ENCODE measurements at places on chromosomes 7 and 10.
A peak's percentile ranks its signal among the peaks of the same experiment; 100 is the strongest.

DNA sequence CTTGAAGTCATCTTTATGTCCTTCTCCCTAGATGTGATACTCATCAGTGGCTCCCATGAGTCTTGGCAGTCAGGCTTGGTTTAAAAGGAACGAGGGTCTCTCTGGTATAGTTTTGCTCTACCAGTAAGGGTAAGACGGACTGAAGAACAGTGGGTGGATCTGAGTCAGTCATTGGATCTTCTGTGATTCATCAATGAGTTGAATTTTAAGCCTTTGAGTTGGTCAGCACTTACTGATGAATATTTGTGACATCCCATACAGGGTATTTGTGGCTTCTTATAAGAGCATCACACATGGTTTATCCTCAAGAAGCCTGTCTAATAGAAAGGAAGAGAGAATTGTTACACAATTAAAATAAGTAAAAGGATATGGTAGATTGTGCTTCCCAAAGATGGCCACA lies 87.3 kb upstream of the NAMPT start:
- no peak for DNase-seq

DNA sequence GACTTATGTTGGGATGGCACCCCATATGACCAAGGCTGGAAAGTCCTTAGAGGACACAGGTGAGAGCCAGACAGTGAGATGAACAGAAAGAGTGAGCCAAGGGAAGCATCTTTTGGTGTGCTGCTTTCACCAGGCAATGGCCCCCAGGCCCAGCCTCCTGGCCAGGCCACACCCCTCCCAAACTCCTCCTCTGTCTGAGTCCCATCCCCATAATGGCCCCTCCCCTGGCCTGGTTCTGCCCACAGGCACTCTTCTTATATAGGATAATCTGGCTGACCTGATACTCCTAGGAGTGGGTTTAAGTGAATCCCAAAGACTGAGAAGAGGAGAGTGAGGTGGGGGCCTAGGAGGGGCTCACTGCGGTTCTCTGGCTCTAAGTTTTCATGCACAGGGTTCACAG lies 252.5 kb downstream of the RPS24 start:
- no peak for DNase-seq

DNA sequence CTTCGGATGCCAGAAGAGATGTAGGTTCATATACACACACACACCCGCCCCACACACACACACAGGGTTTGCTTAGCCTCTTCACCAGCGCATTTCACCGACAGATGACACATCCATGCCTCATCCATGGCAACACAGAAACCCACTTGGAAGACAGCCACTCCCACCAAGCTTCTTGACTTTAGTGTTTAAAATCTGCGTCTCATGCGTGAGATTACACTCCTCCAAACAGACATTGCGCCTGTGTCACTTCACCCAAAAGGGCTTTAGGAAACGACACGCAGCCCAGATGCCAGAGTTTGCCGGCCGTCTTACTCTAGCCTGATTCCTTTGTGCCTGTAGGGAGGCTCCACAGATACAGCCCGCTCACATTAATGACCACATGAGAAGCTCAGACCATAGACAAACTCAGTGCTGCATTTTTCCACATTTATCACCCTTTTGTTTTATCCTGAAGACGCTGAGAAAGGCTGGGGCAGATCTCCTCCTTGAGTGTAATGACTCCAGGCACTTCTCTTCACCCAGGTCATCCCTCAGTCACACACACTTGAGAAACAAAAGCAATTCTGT lies 73.8 kb downstream of the DIP2C start:
- no peak for DNase-seq

DNA sequence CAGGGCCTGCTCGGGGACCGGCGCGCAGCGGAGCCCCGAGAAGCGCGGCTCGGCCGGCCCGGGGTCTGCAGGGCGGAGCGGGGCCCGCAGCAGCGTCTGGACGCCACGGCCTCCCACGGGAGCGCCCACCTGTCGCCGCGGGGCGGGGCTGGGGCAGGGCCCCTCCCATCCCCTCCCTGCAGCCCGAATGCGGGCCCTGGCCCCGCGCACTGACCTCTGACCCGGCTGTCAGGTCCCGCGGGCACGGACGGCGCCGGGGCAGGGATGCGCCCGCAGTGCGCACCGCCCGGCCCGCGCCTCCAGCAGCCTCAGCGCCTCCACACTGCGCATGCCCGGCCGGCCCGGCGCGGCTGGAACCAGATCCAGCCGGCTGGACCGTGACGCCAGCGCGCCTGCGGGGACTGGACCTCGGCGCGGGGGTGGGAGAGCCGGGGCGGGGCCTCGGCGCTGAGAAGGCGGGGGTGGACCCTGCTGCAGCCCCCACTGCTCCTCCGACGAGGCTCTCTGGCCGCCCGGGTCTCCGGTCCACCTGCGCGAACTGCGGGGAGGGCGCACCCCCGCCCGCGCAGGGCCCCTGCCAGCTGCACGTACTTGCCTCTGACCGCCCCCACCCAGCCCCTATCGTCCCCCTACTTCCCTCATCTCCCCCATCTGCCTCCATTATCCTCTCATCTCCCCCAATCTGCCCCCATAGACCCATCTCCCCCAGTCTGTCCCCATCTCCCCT lies 16.1 kb upstream of the GPR146 start:
- peak; percentile 86 for DNase-seq

DNA sequence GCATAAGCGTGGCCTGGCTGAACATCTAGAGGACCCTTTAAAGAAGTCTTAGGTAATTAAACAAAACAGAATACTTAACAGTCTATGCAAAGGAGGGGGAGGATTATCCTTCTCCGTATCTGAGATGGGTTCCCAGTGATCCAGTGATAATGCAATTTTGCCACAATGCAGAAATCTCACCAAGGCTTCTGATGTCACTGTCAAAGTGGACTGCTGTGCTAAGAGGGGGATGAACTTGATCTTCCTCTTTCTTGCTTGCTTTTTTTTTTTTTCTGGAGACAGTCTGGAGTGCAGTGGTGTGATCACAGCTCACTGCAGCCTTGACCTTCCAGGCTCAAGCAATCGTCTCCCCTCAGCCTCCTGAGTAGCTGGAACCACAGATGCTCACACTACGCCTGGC lies 30.8 kb downstream of the GATA3 start:
- DNase-seq, result no peak

DNA sequence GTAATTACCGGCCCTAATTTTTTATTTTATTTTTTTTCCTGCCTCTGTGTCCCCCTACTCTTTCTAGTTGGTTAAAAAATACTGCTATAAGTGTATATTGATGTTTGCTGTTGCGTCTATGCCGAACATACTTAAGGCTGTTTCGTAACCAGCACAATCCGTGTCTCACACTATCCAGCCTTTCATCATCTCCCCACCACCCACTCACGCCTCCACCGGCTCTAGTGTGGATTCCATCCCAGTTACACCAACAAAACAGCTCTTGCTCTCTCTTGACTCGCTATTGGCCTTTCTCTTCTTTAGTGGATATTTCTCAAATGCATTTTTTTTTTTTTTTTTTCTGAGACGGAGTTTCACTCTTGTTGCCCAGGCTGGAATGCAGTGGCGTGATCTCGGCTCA lies 70.1 kb upstream of the CAMK1D start:
- DNase-seq, result no peak

DNA sequence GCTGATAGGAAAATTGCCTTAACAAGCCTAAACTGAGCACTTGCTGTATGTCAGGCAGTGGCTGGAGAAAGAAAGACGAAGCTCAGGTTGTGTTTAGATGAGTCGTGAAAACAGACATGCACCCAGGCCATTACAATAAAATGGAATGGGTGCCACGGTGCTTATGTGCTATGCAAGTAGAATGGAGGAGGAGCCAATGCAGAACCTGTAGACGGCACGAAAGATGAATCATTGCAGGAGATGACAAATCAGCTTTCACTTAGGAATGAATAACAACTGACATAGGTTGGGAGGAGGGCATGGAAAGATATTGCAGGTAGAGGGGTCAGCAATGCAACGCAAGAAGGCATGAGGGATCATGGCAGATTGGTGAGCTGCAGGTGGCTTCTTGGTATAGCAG lies 61.2 kb upstream of the ARHGAP21 start:
- DNase-seq, result no peak

- no peak for DNase-seq
Measured at GRCh38 chr10:23342213-23342884, 2.2 kb downstream of the C10orf67 start.

DNA sequence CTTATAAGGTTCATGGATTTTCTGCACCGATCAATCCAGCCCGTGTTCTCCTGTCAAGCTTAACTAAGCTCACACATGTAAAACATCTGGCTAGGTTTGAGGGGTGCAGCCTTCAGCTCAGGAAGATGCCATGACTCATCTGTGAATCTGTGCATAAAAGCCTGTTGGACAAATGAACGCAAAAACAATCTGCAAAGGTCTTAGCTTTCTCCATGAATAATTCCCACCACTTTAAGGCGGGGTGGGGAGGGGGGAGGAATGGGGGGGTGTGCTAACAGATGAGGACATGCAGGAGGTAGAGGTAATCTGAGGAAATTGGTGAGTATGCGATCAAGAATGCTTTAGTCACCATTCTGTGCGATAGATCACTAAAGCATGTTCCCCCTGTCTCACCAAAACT lies 4.8 kb downstream of the DOCK4 start:
- DNase-seq, result no peak

GRCh38 chr10:90983914-90984549 lies 63.1 kb upstream of the ANKRD1 start:
- DNase-seq, result no peak

- DNase-seq, result peak; percentile 41
Measured at GRCh38 chr10:58781873-58782488, 269.3 kb downstream of the BICC1 start.

- DNase-seq, result no peak
Measured at GRCh38 chr7:91164506-91164905, 99.7 kb upstream of the FZD1 start.

GRCh38 chr7:159218607-159219006 lies 73.9 kb upstream of the VIPR2 start:
- DNase-seq, result no peak

GRCh38 chr10:80472234-80473095 lies 18.4 kb downstream of the TSPAN14 start:
- DNase-seq, result no peak

- DNase-seq, result peak; percentile 1
Measured at GRCh38 chr10:50152792-50153272, 85.1 kb downstream of the WASHC2A start.

- DNase-seq, result no peak
Measured at GRCh38 chr7:136877509-136877908, 9.1 kb downstream of the CHRM2 start.

DNA sequence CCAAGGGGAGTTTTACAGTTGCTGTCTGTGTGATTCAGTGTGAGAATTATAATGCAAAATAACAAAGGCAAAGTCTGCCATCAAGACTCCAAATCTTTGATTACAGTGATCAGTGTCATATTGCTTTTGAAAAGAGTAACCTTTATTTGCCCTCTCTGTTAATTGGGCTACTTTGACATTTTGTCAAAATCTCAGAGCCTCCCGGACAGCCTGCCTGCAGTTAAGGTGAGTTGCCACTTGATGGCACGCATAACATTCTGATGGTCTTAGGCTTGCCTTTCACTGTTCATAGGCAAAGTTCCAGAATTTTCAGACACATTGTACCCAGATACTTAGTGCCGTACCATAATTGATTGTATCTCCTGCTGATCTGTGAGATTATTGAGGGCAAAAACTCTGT lies 253.5 kb downstream of the ABCA13 start:
- no peak for DNase-seq

GRCh38 chr10:49606981-49607535 lies 3.1 kb upstream of the SLC18A3 start:
- DNase-seq, result peak; percentile 67

- no peak for DNase-seq
Measured at GRCh38 chr7:142188846-142189245, 69.0 kb downstream of the PRSS58 start.

DNA sequence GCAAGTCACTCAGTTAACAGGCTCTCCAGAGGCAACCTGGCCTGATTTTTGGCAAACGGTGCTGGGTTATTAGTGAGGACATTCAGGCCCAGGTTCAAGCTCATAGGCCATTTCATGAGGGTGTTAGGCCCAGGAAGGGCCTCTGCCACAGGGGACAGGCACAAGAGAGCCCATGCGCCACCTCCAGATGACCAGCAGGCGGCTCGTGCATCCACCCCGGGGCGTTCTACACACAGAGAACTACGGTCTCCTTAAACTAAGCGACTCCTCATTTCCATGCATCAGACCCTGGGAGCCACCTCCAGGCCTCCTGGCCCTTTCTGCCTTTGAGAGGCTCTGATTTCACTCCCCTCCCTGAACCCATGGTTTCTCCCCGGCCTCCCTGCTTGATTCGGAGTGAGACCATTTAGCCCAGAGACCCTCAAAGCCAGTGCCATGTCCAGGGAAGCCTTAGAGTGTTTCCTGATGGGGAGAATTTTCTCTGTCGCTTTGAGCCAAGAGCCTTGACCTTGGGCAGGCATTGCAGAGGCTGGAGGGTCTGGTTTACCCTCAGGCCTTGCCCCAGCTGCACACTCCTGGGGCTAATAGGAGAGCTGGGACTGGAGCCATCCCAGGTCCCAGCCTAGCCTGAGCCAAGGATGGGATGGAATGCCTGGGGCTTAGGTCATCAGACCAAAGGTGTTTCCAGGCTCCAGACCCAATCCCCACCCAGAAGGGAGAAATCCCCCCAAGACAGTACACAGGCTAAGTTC lies 188.0 kb downstream of the GRID1 start:
- no peak for DNase-seq

GRCh38 chr7:26179826-26180497 lies 20.6 kb downstream of the HNRNPA2B1 start:
- no peak for DNase-seq

GRCh38 chr7:41207141-41207540 lies 495.7 kb downstream of the INHBA start:
- no peak for DNase-seq

GRCh38 chr10:31669357-31669756 lies 259.3 kb downstream of the ARHGAP12 start:
- DNase-seq, result no peak

- DNase-seq, result no peak
Measured at GRCh38 chr7:78607099-78607498, 808.5 kb downstream of the PHTF2 start.

- no peak for DNase-seq
Measured at GRCh38 chr7:2102375-2102723, 130.4 kb downstream of the MAD1L1 start.

GRCh38 chr7:2080060-2080387 lies 152.7 kb downstream of the MAD1L1 start:
- DNase-seq, result no peak

- DNase-seq, result no peak
Measured at GRCh38 chr10:76017733-76018433, 586.5 kb downstream of the LRMDA start.

- DNase-seq, result no peak
Measured at GRCh38 chr7:139916717-139917395, 87.8 kb downstream of the TBXAS1 start.
